Caki2 (cell line): ENCODE measurements at places on chromosomes 2 and 18. TPM values are rescaled to one million over a fixed set of nuclear protein-coding genes. Genes with fewer than 3 reads are reported as not detected.

DNA sequence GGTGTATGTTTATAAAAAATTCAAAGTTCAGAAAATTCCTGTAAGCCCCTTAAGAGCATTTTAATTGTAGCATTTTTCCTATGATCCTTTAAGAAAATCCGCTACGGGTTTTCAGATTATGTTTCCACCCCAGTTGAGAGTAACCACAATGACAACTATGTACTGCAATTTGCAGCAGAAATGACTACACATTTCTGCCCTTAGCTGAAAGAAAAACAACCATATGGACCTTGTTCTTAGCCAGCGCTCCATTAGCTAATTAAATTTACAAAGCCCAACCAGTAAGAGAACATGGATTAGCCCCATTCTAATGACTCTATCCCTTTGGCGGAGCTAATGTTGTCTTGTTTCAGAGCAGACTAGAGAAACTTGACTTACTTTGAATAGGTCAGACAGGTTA, 247.6 kb downstream of the SLC8A1 start:
- no peak for DNase-seq

- DNase-seq: no peak
Observed at GRCh38 chr2:241437179-241437578, 71.2 kb downstream of the STK25 start.

GRCh38 chr2:60521626-60522025, 31.8 kb downstream of the BCL11A start:
- DNase-seq: no peak

The KLF11 gene
- 11.7 and 13.1 TPM in 2 replicates for total RNA-seq

The DSC1 gene
- total RNA-seq: not detected in 2 replicates

GRCh38 chr2:96655526-96655925, 13.0 kb downstream of the FER1L5 start:
- DNase-seq: no peak
